ENCODE measurements at places on chromosomes 4 and X.

DNA sequence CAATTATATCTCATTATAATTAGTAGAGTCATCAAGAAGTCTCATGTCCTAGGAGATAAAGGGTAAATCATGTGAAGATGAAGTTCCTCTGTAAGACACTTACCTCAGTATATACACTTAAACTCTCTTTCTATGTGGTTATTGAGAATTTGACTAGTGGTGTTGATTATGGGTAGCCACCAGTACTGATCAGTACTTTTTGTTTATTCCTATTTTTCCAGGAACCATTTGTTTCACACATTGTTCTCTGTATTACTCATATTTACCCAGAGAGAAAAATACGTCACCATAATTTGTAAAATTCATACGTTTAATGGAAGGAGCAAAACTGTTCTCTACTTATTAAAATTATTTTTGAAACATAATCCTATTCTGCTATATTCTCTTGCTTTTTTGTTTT is 55.8 kb upstream of the PRDM8 start:
- DNase-seq: no peak

- DNase-seq: no peak
Measured at GRCh38 chr4:78661921-78662521, 110.5 kb downstream of the ANXA3 start.

DNA sequence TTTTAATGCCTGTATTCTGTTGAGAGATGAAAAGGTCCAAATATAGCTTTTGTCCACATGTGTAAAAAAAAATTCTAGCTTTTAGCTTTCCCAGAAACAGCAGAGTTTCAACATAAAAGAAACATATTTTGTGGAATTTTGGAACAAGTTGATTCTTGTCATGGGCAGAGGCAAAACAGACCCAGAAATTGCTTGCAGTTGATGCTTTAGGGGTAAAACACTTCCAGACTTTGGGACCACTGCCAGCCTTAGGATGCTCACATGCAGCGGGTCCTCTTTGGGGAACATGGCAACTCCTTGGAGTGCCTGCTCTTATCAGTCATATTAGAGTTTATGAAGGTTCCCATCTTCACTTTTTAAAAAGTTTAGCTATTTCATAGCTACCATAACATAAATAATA is 30.4 kb downstream of the DCLK2 start:
- DNase-seq: no peak

DNA sequence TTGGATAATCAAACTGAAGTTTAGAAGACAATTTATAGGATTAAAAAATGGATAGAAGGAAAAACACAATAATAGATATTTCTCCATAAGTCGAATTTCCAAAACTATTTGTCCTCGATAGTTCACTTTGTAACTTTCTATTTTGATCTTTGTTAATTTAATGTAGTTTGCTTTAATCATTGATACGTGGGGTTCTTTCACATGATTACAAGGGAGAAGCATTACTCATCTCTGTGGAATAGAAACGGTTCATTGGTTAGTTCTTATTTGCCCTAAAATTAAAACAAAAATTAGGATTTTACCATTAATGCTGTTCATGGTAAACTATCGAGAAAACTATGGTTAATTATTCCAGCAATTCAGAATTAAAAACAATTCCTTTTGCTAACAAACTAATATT is 2.1 kb downstream of the TET2 start:
- no peak for DNase-seq

DNA sequence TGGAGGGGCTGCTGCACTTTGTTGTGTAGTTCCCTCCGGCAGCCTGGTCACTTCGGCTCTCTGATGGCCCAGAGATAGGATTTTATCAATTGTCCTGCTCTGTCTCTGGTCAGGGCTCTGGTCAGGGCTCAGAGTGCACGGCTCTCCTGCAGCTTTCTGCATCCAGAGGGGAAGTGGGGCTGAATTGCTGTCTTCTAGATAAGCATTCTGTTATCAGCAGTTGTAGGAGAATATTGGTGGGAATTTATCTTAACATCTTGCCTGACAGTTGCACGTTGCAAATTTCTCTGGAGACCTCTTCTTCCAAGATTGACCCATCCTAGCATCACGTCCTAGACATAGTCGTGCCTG is 62.8 kb downstream of the FAM193A start:
- no peak for DNase-seq

DNA sequence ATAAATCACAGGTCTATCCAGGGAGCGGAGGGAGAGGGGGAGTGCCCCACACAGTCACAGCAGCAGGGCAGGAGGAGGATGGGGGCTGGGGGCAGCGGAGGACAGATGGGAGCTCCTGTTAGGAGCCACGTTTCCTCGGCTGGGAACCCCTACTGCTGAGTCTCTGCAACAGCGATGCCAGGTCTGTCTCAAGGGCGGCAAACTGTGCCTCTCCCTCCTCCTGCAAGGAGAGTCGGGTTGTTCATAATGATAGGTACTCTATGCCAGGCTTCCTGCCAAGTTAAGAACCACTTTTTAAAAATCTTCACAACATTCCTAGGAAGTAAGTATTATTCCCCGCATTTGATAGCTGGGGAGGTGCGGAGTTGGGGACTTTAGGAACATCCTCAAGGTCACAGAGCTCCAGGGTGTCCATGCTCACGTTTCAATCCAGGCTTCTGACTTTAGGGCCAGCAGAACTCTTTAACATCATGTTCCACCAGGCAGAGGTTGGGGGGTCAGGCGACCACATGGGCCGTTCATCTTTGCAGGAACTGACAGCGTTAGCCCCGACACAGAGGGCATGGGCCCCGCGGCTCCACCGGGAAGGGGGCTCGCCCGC is 98.3 kb upstream of the MAML3 start:
- no peak for DNase-seq

GRCh38 chrX:119643696-119644095 is 37.5 kb upstream of the NKRF start:
- DNase-seq: no peak

Measured in stimulated activated CD8-positive, alpha-beta memory T cell treated with anti-CD3 and anti-CD28 coated beads, Interleukin-15, amount 100 ng/mL, for 4 hours (primary cell).